H9 (cell line): ENCODE measurements at places on chromosomes 5 and 9. TPM values are rescaled to one million over a fixed set of nuclear protein-coding genes. Genes with fewer than 3 reads are reported as not detected.

ACSL6 gene
- total RNA-seq, result 1.3 and 1.6 TPM in 2 replicates

GRCh38 chr9:75903785-75904360 lies 13.4 kb downstream of the PCSK5 start:
- H3K27me3 ChIP-seq, result no peaks in the 10 kb centered on the region
- DNase-seq, result no peak
- H3K27ac ChIP-seq, result no peak overlapping the region
- peaks cover 7% of the 10 kb centered on the region; the same call in 1 of the 2 replicates for H3K4me1 ChIP-seq

GRCh38 chr9:93110311-93110855 lies 14.4 kb downstream of the CARD19 start:
- peaks cover 8% of the 10 kb centered on the region for H3K36me3 ChIP-seq
- no peak overlapping the region for H3K27ac ChIP-seq
- no peak for DNase-seq
- H3K4me1 ChIP-seq, result no peaks in the 10 kb centered on the region

- no peaks in the 10 kb centered on the region for H3K4me1 ChIP-seq
- H3K27me3 ChIP-seq, result no peaks in the 10 kb centered on the region
- no peak for DNase-seq
Observed at GRCh38 chr5:73968246-73968645, 342.2 kb downstream of the ARHGEF28 start.

DNA sequence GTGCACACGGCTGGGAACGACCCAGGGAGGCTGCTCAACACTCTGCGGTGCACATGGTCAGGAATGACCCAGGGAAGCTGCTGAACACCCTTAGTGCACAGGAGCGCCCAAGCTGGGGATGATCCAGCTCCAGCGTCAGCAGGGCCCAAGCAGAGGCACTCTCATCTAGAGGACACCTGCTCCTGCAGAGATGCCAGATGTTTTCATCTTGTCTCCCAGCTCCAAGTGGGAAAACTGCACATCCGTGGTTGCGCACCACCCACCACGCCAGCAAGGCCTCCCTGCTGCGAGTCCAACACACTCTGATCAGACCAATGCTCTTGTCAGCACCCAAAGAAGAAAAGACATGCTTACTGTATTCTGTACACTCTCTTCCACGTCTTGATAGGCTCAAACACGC lies 34.1 kb downstream of the UBE2QL1 start:
- no peaks in the 10 kb centered on the region for H3K4me1 ChIP-seq
- H3K4me3 ChIP-seq, result no peak overlapping the region
- H3K36me3 ChIP-seq, result no peaks in the 10 kb centered on the region
- DNase-seq, result no peak
- H3K27me3 ChIP-seq, result no peaks in the 10 kb centered on the region

DNA sequence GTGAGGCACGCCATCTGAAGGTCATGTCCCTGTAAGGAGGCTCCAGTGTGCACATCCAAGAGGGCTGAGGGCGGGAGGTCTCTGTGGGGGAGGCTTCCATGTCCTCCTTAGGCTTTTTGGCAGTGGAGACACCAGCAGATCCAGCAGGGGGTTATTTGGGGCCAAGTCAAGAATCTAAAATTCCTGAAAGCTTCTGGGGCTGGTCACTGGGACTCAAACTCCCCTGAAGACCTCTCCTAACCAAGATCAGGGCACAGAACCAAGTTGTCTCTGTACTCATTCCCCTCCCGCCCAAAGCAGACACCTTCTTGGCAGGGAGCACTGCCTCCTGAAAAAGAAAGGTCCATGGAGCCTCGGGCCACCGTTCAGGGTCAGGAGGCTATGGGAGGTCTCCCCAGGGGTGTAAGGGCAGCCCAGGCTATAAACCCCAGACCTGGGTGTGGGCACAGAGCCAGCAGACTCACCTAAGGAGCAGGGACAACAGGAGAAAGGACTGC lies 127.4 kb upstream of the ADRA1B start:
- peaks cover 3% of the 10 kb centered on the region; the same call in 1 of the 2 replicates for H3K4me1 ChIP-seq
- no peak overlapping the region for H3K27ac ChIP-seq
- no peaks in the 10 kb centered on the region for H3K36me3 ChIP-seq
- no peak for DNase-seq
- H3K4me3 ChIP-seq, result no peak overlapping the region

DNA sequence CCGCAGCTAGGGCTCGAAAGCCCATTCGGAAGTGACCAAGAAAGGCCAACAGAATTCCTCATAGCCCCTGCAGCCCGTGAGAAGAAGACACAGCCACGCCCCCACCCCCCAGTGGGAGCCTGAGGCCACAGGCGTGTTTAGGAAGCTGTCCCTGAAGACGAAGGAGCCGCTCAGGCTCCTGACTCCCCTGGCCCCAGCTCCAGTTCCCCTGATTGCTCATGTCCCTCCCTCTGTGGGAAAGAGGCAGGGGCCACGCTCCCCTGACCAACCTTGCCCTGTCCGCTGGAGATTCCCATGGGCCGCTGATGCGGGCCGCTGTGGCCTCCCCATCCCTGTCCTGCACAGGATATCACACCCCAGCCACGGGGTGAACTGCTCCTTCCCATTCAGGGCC lies 13.6 kb downstream of the ROPN1L start:
- DNase-seq, result peak; percentile 60
- no peaks in the 10 kb centered on the region for H3K4me1 ChIP-seq
- no peak overlapping the region for H3K4me3 ChIP-seq
- H3K27me3 ChIP-seq, result no peaks in the 10 kb centered on the region
- H3K36me3 ChIP-seq, result no peaks in the 10 kb centered on the region
- H3K27ac ChIP-seq, result no peak overlapping the region

DNA sequence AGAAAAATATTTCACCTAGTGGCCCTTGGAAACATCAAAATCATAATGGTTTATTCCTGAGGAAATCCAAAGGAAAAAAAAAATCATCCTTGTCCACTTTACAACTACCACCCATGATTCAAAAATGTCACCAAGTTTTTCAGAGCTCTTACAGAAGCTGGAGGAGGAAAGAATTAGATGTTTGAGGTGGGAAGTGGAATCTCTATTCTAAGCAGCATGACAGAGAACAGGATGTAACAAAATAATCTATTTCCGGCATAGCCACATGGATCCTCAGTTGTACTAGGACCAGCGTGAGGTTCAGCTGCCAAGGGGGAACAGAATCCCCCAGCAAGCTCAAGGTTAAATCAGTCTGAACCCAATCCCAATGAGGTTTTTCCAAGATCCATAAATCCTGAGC lies 40.2 kb downstream of the FBXW11 start:
- H3K4me1 ChIP-seq, result peaks cover 5% of the 10 kb centered on the region; the same call in 1 of the 2 replicates
- H3K27ac ChIP-seq, result no peak overlapping the region
- no peaks in the 10 kb centered on the region for H3K36me3 ChIP-seq

EIF4E1B gene
- total RNA-seq, result 1.3 and 1.8 TPM in 2 replicates

TMEFF1 gene
- 64.7 and 65.5 TPM in 2 replicates for total RNA-seq

DNA sequence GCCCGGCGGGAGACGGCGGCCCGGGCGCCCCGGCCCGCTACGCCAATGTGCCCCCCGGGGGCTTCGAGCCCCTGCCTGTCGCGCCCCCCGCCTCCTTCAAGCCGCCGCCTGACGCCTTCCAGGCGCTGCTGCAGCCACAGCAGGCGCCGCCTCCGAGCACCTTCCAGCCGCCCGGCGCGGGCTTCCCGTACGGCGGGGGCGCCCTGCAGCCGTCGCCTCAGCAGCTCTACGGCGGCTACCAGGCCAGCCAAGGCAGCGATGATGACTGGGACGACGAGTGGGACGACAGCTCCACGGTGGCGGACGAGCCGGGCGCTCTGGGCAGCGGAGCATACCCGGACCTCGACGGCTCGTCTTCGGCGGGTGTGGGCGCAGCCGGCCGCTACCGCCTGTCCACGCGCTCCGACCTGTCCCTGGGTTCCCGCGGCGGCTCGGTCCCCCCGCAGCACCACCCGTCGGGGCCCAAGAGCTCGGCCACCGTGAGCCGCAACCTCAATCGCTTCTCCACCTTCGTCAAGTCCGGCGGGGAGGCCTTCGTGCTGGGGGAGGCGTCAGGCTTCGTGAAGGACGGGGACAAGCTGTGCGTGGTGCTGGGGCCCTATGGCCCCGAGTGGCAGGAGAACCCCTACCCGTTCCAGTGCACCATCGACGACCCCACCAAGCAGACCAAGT lies 723 bp downstream of the SNX18 start:
- DNase-seq, result peak; percentile 46
- peaks cover 13% of the 10 kb centered on the region; the same call in 1 of the 2 replicates for H3K36me3 ChIP-seq
- peak overlapping the region; percentile 77 for H3K4me3 ChIP-seq
- H3K4me1 ChIP-seq, result 0 out of 2 replicates have a peak, but pooled peaks cover 2% of the 10 kb centered on the region
- no peak overlapping the region for H3K27ac ChIP-seq

DNA sequence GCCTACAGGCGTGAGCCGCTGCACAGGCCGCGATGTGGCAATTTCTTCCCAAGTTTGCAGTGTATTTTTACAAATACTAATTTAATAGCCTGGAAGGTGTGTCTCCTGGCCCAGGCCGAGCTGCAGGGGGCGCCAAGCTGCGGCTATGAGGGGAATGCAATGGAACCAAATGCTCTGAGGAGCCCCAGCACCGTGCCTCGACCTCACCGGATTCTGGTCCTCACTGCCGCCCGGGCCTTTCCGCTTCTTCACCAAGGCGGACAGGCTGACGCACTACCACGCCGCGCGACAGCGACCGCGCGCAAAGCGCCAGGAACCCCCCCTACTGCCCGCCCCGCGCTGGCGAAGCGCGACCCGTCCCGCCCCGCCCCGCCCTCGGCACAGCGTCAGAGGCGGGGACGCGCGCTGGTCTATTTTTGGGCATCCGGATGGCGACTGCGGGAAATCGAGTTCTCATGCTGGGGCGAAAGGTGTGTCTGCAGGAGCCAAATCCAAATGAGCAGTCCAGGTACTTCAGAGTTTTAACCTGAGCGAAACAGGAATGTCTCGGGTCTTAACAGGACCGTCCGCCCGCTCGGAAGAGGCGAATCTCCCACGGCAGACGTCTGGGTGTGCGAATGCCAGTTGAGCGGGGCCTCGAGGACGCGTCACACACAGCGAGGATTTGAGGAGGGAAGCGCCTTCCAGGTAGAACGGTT lies 31.7 kb upstream of the PRXL2C start:
- no peaks in the 10 kb centered on the region for H3K4me1 ChIP-seq
- peak; percentile 87 for DNase-seq
- peak overlapping the region; percentile 85 for H3K4me3 ChIP-seq
- no peak overlapping the region for H3K27ac ChIP-seq
- H3K27me3 ChIP-seq, result no peaks in the 10 kb centered on the region

SH3RF2 gene
- 0.66 and 0.88 TPM in 2 replicates for total RNA-seq

SUSD3 gene
- 7.8 and 9.0 TPM in 2 replicates for total RNA-seq

C5orf58 gene
- total RNA-seq, result 0.90 and 1.4 TPM in 2 replicates

GRCh38 chr5:158461240-158461854 lies 602.4 kb upstream of the CLINT1 start:
- DNase-seq, result no peak
- no peak overlapping the region for H3K27ac ChIP-seq
- no peaks in the 10 kb centered on the region for H3K27me3 ChIP-seq
- H3K36me3 ChIP-seq, result no peaks in the 10 kb centered on the region
- no peak overlapping the region for H3K4me3 ChIP-seq
- no peaks in the 10 kb centered on the region for H3K4me1 ChIP-seq

- peaks cover 2% of the 10 kb centered on the region; the same call in 1 of the 2 replicates for H3K4me1 ChIP-seq
- H3K27ac ChIP-seq, result no peak overlapping the region
- H3K27me3 ChIP-seq, result no peaks in the 10 kb centered on the region
Observed at GRCh38 chr5:150404941-150405816, 7.5 kb downstream of the CD74 start.

RNF145 gene
- 59.1 and 61.4 TPM in 2 replicates for total RNA-seq

SPATA31C1 gene
- total RNA-seq, result 0.15 TPM in 2 replicates

PCDHA13 gene
- 1.0 and 1.1 TPM in 2 replicates for total RNA-seq

DNA sequence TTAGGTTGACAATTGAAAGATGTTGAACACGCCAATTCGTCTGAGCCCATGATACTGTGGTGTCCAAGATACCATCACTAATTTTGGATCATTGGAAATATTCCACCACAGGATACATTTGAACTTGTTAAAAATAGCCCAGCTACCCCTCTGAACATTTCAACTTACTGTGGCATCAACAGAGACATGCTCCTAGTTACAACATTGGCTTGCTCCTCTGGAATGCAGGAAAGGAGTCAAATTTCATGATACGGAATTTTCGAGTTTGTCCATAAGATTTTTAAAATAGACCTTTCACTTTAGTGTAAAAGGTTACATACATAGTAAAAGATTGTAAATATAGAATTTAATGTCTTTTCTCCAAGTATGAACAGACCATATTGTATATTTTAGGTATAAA lies 12.8 kb downstream of the SEMA5A start:
- H3K4me1 ChIP-seq, result peaks cover 5% of the 10 kb centered on the region; the same call in 1 of the 2 replicates
- H3K36me3 ChIP-seq, result no peaks in the 10 kb centered on the region
- H3K27me3 ChIP-seq, result no peaks in the 10 kb centered on the region
- no peak overlapping the region for H3K27ac ChIP-seq
- DNase-seq, result no peak

DNA sequence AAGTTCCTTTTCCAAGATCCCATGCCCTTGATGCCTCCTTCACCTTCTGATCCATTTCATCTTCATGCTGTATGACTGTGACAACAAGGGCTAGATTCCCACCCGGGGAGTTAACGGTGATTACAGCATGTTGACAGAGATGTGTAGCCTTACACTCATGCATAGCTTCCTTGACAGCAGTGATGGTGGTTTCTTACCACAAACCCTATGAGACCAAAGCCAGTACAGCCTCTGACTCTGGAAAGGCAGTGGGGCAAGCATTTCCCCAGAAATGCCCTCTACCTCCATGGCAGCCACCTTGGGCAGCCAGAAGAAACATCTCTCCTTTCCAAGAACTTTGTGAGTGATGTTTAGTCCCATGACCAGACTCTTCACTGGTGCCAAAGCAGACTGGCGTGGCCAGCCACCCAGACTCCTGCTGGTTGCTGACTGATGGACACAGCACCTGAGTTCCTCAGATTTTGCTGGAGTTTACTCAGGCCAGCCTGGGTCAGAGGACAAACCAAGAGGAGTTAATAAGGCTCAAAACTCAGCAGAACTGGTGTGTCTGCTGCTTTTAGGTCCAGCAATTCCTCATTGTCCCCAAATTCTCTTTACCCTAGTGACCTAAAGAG lies 199.7 kb upstream of the SLC27A6 start:
- no peak overlapping the region for H3K4me3 ChIP-seq
- H3K27ac ChIP-seq, result no peak overlapping the region
- H3K36me3 ChIP-seq, result no peaks in the 10 kb centered on the region
- H3K4me1 ChIP-seq, result no peaks in the 10 kb centered on the region
- DNase-seq, result no peak
- H3K27me3 ChIP-seq, result no peaks in the 10 kb centered on the region

PTGES gene
- 1.6 and 2.4 TPM in 2 replicates for total RNA-seq

DNA sequence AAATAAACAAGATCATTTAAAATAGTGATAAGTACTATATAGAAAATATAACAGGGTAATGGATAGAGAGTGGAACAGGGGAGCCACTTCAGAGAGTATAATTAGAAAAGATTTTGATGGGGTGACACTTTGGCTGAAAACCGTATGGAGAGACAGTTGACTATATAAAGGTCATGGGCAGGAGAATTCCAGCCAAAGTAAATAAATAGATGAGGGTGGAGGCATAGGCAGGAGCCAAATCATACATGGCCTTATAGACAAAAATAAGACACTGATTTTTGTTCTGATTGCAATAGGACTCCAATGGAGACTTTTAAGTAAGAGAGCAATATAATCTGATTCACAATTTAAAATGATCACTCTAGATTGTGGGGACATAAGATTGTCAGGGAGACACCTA lies 37.5 kb upstream of the NUDT12 start:
- DNase-seq, result no peak
- no peaks in the 10 kb centered on the region for H3K27me3 ChIP-seq
- no peak overlapping the region for H3K27ac ChIP-seq
- H3K4me3 ChIP-seq, result no peak overlapping the region
